ENCODE measurements at places on chromosomes 11 and 22.

- DNase-seq: no peak
Measured at GRCh38 chr22:45082795-45083194, 73.0 kb upstream of the PHF21B start.

- no peak for DNase-seq
Measured at GRCh38 chr11:13053255-13053917, 44.3 kb downstream of the RASSF10 start.

- peak; percentile 11 for DNase-seq
Measured at GRCh38 chr22:26330971-26331625, 98.0 kb upstream of the ASPHD2 start.

DNA sequence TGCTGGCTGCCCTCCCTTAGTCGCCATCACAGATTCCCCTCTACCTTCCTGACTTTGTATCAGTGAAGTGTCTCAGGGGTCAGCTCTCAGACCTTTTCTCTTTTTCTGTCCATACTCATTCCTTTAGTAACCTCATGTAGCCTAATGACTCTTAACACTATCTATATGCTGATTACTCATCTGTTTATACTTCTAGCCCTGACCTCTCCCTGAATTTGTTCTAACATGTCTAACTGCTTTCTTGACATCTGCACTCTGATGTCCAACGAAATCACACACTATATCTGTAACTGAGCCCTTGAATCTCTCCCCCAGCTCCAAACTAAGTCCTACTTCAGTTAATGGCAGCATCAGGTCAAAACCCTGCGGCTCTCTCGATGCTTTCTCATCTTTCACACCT is 135.8 kb upstream of the TIMP3 start:
- no peak for DNase-seq

GRCh38 chr11:1067812-1068496 is 6.7 kb upstream of the MUC2 start:
- DNase-seq: no peak

DNA sequence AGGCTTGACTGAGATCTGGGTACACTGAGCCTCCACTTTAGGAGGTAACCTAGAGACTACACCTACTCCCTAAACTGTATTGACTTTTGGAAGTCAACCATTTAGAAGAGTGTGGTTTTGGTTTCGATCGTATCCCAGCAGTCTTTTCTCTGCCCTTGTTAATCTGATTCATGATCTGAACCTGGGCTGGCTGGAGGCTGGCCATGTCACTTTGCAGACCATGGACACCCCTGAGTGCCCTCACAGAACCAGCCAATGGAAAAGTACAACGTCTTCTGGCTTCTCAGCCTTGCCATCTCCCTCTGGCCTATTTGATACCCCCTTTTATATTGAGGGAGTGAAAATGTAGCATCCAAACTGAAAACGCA is 10.8 kb downstream of the EHF start:
- DNase-seq: no peak

GRCh38 chr11:110011595-110011994 is 81.6 kb upstream of the ZC3H12C start:
- no peak for DNase-seq

- no peak for DNase-seq
Measured at GRCh38 chr11:82398300-82398815, 335.3 kb downstream of the FAM181B start.

DNA sequence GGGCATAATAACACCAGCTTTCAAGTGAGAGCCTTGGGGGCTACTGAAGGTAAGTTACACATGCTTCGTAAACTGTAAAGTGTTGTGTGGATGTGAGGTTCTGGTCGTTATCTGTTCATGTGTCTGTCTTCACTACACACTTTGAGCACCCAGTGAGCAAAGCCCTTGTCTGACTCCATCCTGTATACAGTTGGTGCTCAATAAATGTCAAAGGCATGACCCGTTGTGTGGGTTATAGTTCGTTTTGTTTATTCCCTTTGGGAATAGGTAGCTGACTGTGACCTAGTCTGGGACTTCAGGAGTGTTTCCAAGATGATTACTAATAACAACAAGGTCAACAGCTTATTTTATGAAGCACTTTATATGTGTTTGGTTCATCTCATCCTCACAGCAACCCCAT is 146.9 kb downstream of the MIAT start:
- DNase-seq: no peak

- DNase-seq: no peak
Measured at GRCh38 chr11:111748035-111748804, 18.0 kb downstream of the PPP2R1B start.

- no peak for DNase-seq
Measured at GRCh38 chr11:130197386-130198035, 37.9 kb downstream of the ST14 start.

GRCh38 chr11:91691872-91692271 is 532.7 kb upstream of the FAT3 start:
- DNase-seq: no peak

DNA sequence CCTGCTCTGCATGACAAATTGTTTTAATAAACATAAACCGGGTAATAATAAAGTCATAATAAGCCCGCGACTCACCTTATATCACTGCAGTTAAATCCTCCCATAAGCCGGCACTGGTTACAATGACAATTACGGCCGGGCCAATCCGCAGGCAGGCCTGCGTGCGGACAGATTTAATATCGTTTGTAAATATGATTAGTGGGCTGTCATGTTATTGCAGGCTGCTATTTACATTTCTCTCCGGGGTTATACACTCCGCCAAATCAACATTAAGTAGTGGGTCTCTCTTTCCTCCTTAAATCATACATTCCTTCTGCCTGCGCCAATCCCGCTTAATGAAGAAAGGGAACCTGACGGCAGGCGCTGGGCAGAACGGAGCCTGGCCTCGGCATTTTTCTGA is 51.8 kb upstream of the LMO1 start:
- no peak for DNase-seq

GRCh38 chr11:119363851-119364590 is 17.5 kb downstream of the USP2 start:
- DNase-seq: no peak

DNA sequence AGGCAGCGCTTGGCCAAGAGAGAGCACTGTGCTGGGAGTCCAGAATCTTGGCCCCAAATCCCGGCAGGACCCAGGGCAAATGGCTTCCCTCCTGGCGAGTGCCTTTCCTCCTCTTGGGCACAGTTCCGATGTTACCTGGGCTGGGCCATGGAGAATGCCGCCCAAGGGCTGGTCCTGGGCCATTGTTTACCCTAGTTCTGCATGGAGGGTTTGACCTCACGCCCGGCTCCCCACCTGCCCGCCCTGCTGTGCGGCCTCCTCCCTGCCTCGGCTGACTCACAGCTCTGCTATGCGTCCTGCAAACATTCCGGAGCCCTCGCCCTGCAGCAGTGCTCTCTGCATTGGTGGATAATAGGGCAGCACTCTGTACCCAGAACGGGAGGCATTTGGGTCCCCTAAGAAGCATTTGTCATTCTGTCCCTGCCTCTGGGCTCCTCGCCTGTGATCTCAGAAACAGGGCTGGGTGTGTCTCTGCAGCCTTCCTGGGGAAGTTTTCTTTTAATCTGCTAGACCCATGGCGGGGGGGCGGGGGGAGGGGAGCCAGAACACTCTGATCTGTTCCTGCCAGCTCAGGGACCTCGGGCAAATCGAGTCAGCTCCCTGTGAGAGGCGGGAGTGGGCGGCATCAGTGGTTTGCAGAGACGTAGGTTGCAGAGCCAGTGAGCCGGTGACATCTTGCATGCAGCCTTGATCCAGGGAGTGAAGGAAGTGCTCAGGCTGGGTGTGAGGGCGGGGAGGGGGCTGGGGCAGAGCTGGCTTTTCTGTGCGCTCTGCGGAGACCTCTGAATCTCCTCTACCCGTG is 32.9 kb upstream of the SMIM38 start:
- DNase-seq: peak; percentile 34

DNA sequence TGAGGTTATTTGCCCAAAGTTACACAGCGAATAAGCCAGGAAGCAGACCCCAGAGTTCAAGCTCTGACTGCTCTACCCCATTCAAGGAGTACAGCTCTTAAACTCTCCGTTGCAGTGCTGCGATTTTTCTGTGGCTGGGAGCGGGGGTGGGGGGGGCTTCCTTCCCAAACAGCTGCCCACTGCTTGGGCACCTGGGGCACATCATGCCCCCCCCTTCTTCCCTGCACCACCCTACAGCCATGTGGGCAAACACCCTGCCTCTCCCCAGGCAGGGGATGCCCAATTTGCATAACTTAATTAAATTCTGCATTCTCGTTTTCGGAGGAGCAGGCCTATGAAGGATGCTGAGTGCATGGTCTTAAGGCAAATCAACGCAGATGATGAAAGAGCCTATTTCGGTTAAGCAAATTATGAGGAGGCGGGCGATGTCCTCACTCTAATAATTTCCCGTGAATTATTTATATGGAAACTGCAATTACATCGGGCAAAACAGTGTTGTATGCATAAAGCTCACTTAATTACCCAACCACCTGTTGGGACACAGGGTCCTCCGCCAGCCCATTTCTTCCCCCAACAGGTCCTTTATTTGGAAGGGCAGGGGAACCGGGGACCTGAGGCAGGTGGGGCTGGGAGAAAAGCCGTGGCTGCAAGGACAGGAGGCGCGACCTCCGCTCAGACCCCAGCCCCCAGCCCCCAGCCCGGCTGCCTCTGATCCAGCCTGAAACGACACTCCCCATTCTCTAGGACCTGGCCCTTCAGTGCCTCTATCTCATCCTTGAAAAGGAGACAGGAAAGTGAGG is 610.5 kb downstream of the BUD13 start:
- DNase-seq: no peak

DNA sequence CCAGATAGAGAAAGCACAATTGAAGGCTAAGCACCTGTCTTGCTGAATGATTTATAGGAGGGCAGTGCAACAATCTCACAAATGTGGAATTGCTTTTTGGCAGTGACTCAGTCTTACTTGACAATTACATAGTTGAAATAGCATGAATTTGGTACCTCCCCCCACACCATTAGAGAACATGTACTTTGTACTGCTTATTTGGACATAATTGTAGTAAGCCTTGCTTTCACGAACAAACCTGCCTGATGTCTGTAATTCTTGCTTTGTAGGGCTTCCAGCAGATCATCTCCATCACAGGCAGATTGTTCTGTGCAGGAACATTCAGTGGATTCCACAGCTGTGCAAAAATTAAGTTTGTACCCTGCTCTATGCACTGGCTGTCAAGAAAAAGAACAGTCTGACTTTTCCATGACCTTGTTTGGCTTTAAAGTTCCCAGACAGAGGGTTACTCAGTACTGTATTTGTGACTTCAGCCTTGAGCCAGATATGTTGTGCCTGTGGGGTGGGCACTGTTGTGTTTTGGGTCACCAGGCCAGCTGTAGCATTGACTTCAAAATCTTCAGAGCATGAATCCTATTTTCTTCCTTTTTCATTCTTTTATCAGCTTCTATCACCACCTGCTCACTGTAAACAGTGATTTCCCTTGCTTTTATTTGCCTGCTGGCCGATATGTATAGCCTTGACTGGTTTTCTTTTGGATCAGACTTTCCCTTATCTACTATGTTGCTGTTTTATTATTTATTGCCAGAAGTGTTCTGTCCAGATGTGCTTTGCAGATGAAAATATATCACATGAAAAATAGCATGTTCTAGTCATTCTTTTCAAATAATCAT is 941.0 kb upstream of the CHORDC1 start:
- DNase-seq: no peak

GRCh38 chr11:104991994-104992393 is 23.6 kb upstream of the CASP4 start:
- no peak for DNase-seq
